ENCODE measurements at places on chromosomes 5 and 9. TPM values are rescaled to one million over a fixed set of nuclear protein-coding genes. Genes with fewer than 3 reads are reported as not detected.

GRCh38 chr9:696332-697323, 144.9 kb upstream of the DMRT1 start:
- no peak for DNase-seq

GRCh38 chr5:142447887-142448286, 123.1 kb upstream of the SPRY4 start:
- no peak for DNase-seq

DNA sequence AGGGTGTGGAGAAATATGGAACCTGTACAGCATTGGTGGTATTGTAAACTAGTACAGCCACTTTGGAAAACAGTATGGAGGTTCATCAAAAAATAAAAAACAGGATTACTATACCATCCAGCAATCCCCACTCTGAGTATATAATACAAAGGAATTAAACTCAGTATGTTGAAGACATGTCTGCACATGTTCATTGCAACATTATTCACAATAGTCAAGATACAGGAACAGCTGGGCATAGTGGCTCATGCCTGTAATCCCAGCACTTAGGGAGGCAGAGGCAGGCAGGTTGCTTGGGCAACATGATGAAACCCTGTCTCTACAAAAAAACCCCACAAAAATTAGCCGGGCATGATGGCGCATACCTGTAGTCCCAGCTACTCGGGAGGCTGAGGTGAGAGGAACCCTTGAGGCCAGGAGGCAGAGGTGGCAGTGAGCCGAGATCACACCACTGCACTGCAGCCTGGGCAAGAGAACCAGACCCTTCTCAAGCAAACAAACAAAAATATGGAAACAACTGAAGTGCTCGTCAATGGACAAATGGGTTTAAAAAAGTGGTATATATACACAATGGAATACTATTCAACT, 63.6 kb downstream of the TMEM174 start:
- DNase-seq: no peak

- DNase-seq: no peak
These were observed 652.4 kb downstream of the PDE4D start for GRCh38 chr5:59241119-59241518.

Gene COL15A1
- total RNA-seq: 2.0 TPM
